IPS DF 6.9 (cell line): ENCODE measurements at places on chromosomes 7 and 10.

DNA sequence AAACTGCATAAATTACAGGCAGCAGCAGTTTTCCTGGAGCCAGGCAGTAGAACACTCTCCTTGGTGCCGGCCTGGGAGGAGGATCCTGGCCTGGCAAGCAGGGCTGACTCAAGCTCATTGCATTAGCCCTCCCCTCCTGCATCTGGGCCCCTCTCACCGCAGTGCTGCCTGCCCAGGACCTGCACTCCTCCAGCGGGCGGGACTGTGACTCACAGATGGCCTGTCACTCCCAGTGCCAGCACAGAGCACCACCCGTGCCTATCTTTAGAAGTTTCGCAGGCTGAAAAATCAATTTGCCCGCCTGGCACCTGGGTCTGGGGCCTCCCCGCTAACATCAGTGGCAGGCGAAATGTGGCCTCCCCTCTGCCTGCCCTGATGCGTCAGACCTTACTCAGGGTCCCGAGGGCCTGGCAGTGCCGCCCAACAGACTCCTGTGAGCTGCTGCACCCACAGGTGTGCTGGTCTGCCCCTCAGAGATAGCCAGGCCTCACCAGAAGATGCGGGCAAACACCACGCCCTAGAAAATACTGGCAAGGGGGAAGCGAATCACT is 123.8 kb downstream of the KCNMA1 start:
- DNase-seq, result no peak

DNA sequence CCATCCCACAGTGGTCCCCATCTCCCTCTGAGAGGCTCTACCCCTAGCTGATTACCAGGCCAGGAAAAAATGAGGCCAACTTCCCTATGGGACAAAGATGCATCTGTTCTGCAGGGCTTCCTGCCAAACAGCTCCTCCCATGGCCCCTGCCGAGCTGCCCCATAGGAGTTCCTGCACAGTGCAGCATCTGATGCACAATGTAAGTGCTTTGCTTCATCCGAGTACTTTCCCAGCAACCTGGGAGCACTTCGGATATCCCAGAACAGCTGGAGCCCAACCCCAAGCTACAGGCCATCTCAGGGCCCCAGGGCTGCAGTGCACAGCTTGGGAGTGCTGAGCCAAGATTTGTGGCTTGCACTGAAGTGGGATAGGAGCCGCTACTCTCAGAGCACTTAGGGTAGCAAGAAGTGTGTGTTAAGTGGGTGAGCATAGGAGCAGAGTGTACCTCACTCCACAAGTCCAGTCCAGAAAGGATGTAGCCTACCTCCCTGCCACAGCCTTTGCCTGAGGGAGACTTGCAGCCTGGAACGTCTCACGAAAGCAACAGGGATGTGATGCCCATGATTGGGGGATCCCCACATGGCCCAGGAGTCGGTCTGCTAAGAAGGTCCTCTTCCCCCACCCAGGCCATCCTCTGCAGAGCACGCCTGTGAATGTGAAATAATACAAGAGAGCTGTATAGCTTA is 209.6 kb upstream of the VWC2 start:
- DNase-seq, result no peak

GRCh38 chr7:69799048-69799697 is 200.9 kb downstream of the AUTS2 start:
- DNase-seq, result no peak

DNA sequence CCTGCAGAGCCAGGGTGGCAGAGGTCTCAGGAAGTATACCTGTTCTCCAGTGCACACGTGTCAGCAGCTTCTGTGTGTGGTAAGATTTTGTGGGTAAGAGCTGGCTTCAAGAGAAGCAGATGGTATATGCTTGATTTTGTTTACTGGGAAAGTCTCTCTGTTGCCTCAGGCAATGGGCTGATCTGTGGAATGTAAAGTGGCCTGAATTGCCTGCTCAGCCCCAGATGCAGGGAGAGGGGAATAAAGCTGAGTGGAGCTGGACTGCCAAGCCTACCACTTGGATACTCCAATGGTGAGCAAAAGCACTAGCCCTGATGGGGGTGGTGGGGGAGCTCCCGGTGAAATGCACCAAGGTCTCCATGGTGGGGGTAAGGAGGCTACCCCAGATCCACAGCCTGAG is 156.1 kb downstream of the WDR11 start:
- no peak for DNase-seq

- DNase-seq, result no peak
Measured at GRCh38 chr7:80630608-80631405, 7.6 kb upstream of the CD36 start.

GRCh38 chr10:74750848-74751274 is 75.5 kb upstream of the KAT6B start:
- DNase-seq, result no peak

DNA sequence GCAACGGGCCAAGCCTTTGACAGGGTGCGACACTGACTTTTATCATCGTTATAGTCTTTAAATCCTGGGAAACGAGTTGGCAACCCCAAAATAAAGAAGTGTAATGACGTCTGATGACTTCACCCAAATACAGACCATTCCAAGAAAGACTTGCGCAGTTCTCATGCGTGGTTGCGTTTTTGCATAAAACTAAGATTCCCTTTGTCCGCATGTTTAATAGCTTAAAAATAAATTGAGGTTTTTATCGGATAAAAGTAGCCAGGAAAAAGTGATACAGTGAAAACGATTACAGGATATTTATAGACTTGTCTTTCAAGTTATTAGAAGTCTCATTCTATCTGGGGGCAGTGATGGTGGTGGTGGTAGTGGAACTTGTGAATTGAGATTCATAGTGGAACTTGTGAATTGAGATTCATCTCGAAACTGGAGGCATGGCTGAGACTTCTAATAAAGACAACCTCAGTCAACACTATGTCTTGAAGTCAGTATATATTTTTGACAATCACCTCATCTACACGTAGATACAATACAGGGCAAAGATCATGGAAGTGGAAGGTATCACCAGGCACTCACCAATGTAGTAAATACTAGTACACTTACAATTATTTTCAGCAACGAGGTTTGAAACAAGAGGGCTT is 1.2 kb upstream of the NAMPT start:
- no peak for DNase-seq

GRCh38 chr7:123754271-123754871 is 5.6 kb upstream of the WASL start:
- DNase-seq, result no peak

DNA sequence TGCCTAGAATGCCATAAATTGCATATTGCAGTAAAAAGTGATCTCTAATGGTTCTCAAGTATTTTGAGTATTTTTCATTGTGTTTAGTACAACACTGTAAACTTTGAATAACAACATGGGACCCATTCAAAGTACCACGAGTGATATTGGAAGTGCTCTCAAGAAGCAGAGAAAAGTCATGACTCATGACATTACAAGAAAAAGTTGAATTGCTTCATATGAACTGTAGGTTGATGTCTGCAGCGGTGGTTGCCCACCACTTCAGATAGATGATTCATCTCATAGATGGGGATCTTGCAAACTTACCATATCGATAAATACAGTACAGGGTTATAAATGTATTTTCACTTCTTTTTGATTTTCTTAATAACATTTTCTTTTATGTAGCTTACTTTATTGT is 33.9 kb downstream of the ENTPD1 start:
- no peak for DNase-seq

GRCh38 chr7:2639181-2639681 is 7.4 kb downstream of the TTYH3 start:
- DNase-seq, result no peak

- DNase-seq, result no peak
Measured at GRCh38 chr7:5679813-5680473, 101.5 kb downstream of the RNF216 start.

GRCh38 chr7:148337246-148337965 is 253.2 kb upstream of the C7orf33 start:
- DNase-seq, result no peak

DNA sequence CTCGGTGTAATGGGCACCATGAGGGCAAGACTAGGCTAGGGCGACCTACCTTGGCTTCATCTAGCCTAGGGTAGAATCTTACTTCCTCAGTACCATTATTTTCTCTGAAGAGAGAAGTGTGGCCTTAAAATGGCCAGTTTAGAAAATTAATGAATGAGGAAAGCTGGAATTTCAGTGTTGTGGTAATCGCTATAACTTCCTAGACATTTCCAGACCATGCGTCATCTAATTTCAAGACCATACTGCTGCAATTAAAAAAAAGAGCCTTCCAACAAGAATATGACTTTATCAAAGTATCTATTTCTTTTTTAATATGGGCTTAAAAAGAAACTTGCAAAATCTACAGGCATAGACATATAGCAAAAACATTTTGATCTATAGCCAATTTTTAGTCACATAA is 68.5 kb downstream of the CPVL start:
- DNase-seq, result no peak

- no peak for DNase-seq
Measured at GRCh38 chr7:7647495-7648036, 7.0 kb downstream of the UMAD1 start.
